ENCODE measurements at places on chromosomes 2 and 18.

DNA sequence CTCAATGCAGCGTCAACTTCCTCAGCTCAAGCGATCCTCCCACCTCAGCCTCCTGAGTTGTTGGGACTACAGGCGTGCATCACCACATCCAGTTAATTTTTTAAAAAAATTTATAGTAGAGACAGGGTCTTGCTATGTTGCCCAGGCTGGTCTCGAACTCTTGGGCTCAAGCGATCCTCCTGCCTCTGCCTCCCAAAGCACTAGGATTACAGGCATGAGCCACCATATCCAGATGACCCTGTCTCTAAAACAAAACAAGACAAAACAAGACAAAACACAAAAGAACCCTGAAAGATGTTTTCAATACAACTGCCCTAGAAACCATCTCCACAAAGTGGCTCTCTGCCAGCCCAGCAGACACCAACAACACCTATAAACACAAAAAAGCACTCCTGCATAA lies 31.4 kb downstream of the ANKRD29 start:
- DNase-seq, result no peak

DNA sequence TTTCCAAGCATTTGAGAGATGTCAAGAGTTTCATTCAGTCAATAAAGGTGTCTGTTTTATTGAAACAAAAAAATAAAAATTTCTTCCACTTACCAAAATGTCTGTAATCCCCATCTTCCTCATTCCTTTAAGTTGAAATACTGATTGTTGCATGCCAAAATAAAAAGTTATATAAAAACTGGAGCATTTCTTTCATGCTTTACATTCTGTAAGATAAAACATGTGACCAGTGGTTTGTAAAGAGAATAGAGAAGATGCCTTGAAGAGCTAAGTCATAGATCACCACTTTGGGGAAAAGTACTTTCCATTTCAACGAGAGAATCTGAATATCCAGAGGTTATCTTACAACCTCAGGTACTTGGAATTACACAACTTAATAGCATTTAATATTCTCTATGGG lies 35.9 kb upstream of the MYO1B start:
- no peak for DNase-seq

DNA sequence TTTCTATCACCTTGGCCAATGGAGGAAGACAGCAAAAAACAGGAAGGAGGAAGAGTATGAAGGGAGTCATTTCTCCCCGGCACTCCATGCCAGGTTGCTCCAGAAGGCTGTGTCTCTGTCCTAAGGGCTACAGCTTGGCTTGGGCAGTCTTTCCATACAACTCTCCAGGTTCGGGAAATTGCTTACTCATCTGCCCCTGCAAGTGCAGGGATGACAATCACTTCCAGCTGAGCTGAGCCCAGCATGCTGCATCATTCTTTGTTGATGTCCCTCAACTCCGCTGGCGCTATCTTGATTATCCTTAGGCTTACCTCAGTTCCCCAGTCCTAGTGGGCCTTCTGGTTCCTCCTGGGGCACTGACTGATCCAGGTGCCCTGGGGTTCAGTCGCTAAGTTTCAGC lies 86.9 kb upstream of the COPS8 start:
- DNase-seq, result no peak

DNA sequence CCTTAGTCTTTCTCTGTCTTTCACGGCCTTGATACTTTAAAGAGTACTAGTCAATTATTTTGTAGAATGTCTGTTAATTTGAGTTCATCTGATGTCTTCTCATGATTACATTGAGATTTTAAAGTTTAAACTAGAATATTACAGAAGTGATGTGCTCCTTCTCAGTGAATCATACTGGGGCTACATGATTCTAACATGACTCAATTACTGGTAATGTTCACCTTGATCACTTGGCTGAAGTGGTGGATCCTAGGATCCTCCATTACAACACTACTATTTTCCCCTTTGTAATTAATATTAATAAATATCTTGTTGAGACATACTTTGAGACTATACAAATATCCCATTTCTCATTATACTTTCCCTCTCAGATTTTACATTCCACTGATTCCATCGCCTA lies 148.5 kb downstream of the CAMKMT start:
- DNase-seq, result no peak

DNA sequence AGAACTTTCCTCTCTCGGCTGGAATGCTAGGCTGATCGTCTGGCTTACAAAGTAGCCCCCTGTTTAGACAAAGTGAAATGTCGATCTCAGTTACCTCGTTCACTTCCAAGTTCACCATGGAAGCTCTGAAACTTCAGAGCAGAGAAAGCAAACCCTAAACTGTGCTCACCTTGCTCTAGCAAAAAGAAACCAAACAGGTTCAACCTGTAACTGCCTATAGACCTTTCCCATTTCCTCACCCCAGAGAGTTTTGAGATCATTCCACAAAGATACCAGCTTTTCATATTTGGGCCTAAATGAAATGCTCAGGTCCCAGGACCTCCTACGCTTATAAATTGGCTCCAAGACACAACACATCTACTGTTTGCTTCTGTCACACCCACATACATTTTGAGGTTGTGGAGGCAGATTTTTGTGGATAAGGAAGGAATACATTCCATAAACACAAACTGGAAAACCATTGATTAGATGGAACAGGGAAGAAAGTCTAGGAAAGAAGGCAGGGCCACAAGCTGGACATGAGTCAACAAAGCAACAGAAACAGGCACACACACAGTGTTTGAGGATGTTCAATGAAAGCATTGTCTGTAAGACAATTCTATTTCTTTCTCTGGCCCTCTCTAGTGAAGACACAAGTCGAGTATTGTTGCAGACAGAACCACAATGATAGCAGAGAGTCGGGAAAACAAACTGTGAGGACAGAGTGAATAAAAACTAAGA lies 52.8 kb upstream of the TGIF1 start:
- no peak for DNase-seq

DNA sequence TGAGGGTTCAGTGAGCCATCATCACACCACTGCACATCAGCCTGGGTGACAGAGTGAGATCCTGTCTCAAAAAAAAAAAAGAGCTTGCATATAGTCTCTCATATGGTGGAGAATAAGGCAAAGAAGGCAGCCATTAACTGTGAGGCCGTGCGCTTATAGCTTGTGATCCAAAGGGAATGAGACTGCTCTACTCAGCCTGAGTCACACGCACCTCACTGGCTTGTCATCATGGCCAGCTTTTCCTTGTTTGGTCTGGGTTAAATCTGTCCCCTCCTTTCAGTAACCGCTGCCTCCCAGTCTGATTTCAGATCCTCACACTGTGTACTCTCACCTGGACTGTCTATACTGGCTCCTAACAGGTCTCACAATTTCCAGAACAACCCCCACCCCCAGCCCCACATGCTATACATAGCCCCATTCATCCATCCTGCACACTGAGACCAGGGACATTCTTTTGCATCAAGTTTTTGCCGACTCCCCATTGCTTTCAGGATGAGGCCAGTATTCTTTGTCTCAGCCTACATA lies 35.3 kb upstream of the ANKRD44 start:
- DNase-seq, result no peak

DNA sequence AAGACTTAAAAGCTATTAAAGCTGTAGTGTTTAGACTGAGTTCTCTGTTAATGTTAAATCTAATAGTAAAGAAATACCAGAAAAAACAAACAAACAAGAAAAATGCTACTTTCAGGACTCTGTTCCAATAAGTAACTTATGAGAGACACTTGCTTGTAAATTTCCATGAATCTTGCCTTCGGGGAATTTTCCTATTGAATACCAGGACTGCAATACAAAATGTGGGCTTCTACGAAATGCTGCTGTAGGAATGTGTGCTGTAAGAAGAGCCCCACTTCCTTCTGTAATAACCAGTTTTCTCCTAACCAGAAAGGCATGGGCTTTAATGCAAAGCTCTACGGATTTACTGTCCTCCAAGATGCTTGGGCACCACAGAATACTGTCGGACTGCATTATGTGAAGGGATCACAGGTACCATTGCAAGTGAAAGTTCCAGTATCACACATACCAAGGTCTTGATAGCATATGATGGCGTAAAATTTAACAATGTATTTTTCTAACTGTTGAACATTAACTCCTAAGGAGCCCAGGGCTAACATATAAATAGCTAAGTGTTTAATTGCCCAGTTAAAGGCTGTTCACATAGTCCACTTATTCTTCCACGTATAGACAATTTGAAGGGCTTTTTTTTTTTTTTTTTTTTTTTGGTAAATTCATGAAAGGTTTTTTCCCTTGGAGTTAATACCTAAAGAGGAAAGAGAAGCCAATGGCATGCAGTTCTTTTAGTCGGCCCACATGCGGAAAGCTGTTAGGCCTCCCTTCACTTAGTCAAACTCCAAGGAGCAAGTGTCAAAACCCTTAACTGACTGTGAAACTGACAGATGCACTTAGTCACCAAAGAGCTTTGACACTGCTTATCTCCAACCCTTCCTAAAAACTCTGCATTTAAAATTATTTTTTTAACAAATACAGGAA lies 564.0 kb upstream of the POU3F3 start:
- DNase-seq, result no peak

GRCh38 chr2:236473691-236474090 lies 95.9 kb upstream of the ACKR3 start:
- DNase-seq, result no peak

GRCh38 chr18:13756261-13756660 lies 29.8 kb downstream of the RNMT start:
- no peak for DNase-seq

DNA sequence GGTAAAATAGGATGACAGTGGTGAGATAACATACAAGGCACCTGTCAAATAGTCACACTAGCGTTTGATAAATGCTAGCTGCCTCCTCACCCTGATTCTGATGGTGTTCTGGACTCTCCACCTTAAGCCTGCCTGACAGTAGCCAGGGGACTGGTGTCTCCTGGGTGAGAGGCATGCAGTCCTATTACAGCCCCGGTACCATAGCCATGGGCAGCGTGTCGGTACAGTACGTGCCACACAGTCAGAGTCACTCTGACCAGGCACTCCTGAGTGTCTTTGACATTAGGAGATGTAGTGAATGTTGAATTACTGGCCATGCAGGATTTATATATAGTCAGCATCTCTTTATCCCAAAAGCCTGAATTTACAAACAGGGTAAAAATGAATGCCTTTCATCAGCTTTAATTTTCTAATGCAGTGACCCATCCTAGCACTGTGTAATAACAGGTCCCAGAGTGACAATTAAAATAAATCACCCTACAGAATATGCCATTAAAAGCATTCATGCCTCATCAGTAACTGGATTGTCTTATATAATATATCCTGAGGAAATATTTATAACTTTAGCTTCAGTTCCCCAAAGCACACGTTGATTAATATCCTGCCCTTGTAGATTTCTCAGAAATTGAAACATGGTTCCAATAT lies 760.3 kb upstream of the SOX11 start:
- DNase-seq, result no peak
